Fibroblast of villous mesenchyme (primary cell): ENCODE measurements at places on chromosomes 6 and 20. TPM values are rescaled to one million over a fixed set of nuclear protein-coding genes. Genes with fewer than 3 reads are reported as not detected.

The TMEM74B gene
- not detected in 2 replicates for total RNA-seq

The CST2 gene
- not detected in 2 replicates for total RNA-seq

The PXMP4 gene
- total RNA-seq: 3.9 and 5.2 TPM in 2 replicates

The RIPPLY2 gene
- not detected in 2 replicates for total RNA-seq

The BIRC7 gene
- total RNA-seq: 0.32 TPM in 1 of 2 replicates, not detected in the other

The EGFL8 gene
- total RNA-seq: 0.97 and 2.6 TPM in 2 replicates

The CAGE1 gene
- total RNA-seq: under 0.01 TPM in 2 replicates
